Fibroblast of skin of scalp (primary cell): ENCODE measurements at places on chromosomes 2 and 18.

- DNase-seq = no peak
Observed at GRCh38 chr2:88666576-88666975, 24.9 kb upstream of the RPIA start.

- no peak for DNase-seq
Observed at GRCh38 chr2:117523267-117523666, 291.2 kb upstream of the DDX18 start.

GRCh38 chr18:73007915-73008308 is 140.1 kb upstream of the NETO1 start:
- DNase-seq = no peak

DNA sequence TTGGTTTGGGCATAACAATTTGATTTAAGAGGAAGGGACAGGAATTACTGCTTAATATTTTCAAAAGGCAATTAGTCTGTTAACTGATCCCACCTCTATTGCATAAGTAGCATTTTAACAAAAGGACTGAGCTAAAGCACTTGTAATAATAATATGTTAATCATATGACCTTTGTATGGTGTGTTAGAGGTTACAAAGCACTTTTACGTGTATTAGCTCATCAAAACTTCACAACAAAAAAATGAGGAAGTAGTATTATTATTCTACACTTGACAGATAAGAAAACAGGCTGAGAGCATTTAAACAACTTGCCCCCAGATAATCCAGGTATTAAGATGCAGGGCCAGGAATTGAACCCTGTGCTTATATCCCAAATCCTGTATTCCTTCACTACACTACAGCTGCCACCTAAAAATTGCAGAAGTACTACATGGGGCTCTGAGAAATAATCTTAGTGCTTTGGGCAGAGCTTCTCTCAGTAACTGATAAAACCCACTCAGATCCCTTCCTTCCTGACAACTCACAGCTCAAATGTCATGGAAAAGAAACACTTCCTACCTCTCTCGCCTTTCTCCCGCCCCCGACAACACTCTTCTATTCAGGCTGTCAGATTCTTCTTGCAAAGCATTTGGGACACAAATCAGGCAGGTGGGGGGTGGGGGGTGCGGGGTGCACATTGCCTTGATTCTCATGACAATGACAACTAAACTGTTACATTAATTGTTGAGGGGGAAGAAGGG is 20.7 kb upstream of the KCTD1 start:
- DNase-seq = no peak

DNA sequence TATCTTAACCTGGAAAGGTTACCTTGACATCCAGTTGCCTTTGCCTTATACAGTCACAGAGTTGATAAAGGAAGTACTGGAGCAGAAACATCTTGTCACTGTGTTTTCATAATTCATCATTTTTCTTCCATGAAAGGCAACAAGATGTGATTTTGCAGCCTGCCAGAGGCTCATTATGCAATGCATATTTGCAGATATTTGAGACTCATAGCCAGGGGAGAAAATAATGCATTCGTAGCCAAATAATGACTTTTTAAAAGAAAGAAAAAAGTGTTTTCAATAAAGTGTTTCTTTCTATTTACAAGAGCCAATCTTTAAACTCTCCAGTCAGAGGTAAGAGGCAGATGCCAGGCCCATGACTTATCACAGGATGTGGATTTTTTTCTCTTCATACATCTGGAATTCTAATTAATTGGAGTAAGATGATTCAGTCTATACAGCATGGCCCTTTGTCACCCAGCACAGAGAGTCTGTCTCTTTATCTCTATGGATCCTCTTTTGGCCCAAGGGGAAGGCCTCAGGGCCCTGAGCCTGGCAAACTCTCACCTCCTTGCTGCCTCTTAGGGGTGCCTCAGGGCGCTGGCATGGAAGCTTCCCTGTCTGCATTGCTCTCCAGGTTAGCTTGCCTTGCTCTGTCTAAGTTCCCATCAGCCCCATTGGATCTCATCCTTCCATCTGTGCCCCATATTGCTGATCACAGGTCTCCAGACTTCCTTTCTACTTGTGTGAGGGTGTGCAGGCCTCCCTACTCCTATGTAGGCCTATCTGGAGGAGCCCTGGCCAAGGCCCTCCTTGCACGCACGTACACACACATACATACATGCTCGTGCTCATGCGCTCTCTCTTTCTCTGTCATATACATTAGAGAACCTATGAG is 247.7 kb downstream of the TPGS2 start:
- peak; percentile 81 for DNase-seq

- peak; percentile 90 for DNase-seq
Observed at GRCh38 chr2:11344342-11344955, at the start of gene ROCK2. Gene ROCK2 (minus strand): TSS chr2:11344636. CDS start chr2:11344136, 500 bp downstream.

GRCh38 chr2:233402789-233403188 is 48.5 kb downstream of the DGKD start:
- no peak for DNase-seq
